NCI-H82 (cell line): ENCODE measurements at places on chromosomes 5 and 9.

GRCh38 chr9:95024097-95024671, 293.3 kb downstream of the FANCC start:
- DNase-seq, result no peak

DNA sequence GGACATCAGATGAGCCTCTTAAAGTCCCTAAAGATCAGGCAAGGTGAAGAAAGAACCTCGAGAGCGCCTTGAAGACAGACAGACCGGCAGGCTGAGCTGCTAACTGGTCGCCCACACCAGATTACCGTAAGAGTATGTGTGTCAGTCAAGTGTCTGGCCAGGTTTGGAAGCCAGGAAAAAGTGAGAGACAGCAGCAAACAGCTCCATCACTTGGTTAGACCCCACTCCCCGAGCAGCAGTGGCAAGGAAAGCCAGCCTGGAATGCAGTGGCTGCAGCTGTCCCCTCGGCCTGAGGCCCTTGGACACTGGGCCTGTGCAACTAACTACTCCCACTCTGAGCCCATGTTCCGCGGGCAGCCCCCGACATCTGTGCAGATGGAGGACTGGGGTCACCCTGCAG, 214.1 kb downstream of the DIRAS2 start:
- DNase-seq, result no peak

GRCh38 chr5:10106806-10107205, 142.9 kb downstream of the ATPSCKMT start:
- no peak for DNase-seq

DNA sequence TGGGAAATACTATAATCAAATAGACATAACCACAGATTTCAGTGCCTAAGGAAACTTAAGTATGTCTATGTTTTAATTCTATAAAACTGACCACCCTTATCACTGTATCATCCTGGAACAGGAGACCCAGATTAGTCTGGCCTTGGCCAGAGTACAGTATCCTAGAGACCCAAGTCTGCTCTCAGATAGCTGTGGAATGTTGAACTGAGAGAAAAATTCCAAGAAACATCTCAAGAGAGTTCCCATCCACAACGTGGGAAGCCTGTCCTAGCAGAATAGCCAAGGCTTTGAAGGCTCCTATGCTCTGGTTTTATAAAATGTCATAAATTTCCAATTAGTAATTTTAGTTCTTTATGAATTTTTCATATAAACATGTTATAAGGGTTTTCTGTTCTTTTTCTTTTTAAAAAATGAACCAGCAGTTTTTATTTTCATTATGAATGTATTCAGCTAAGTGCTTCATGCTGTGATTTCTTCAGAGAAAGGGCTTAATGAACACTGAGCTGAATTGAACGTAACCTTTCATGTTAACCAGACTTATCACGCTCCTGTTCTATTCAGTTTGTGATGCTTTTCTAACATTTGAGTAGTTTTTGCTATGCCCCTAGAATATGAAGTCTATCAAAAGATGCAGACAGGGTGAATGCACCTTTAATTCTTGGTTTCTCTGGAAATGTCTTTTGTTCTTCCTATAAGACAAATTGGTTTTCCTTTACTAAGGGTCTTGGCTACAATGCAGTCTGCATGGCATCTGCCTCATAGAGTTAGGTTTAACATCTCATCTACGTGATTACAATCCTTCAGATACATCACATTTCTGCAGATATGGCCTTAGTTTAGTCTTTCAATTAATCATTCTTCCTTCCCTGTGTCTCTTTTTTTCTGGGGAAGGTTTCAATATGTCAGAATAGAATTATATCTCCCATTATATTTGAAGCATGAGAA, 230.8 kb downstream of the CYLC2 start:
- no peak for DNase-seq

DNA sequence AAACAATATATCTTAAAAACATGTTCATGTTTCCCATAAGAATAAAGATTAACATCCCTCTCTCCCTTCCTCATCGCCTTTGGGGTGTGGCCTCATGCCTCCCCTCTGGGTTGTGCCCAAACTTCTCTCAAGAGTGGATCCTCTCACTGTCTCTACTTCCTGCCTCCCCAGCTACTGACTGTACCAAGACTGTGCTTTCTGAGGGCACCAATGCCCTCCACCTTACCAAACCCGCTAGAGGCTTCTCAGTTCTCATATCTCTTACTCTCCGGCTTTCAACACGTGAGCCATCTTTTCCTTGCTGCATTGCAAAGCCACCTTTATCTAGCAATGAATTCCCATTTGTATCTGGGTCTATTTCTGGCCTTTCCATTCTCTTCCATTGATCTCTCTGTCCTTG, 34.4 kb upstream of the KCNIP1 start:
- DNase-seq, result no peak

GRCh38 chr5:131541071-131541470, 94.0 kb downstream of the RAPGEF6 start:
- DNase-seq, result no peak

DNA sequence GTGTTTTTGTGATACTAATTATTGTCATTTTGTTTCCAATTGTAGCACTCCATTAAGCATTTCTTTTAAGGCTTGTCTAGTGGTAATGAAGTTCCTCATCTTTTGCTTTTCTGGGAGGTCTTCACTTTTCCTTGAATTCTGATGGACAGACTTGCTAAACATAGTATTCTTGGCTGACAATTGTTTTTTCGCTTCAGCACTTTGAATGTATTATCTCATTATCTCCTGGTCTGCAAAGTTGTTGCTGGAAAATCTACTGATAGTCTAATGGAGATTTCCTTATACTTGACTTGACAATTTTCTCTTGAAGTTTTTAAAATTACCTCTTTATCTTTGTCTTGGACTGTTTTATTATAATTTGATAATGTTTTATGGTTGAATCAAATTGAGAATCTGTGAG, 147.5 kb downstream of the FAM174A start:
- no peak for DNase-seq

GRCh38 chr9:109072133-109072692, 47.5 kb downstream of the TMEM245 start:
- no peak for DNase-seq

DNA sequence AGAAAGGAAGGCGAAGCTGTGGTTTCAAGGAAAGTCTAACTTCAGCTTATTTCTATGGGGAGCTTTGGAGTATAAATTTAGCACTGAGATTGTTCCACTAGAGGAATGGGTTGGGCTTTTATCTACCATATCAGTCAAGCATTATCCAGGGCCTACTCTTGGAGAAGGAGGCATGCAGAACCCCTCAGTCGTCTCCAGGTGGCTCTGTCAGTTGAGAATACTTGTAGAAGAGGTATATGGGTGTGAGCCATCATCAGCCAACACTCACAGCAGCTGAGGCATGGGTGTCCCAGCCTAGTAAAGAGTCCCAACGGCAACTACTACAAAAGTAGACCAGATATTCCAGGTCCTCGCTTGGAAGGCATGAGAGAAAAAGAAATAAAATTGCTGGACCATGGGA, 548.5 kb upstream of the GRAMD2B start:
- DNase-seq, result peak; percentile 28

GRCh38 chr5:137095597-137095996, 403.5 kb downstream of the SPOCK1 start:
- no peak for DNase-seq

DNA sequence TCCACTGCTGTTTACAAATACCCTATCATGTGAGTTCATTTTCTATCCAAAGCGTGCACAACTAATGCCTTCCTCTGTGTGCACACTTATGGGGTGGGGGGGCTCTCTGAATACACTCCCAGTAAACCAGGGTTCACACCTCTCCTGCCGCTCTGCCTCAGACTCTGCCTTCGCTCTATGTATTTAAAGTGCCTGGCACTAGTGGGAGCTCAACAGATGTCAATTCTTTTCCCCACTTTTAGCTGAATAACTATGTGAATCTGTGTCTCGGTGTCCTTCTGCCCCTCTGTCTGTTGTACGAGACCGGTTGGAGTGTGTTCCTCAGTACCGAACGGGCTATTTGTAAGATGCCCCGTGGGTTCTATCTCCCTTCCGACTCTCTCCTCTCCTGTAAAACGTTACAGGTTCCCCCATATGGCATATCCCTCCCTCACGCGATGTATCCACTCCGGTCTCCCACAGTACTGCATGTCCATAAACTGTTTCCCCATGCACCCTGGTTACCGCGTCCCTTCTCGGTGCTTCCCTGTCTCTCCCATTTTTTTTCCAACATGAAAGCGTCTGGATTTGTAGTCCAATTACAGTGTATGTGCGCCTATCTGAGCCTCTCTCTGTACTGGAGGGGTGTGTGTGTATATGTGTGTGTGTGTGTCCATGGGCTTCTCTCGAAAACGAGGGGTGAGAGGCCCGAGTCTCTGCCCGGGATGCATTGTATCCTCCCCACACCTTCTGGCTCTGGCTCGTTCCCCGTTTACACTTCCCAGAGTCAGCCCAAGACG, 1.6 kb downstream of the ELL2 start:
- DNase-seq, result peak; percentile 16

GRCh38 chr5:145791866-145792265, 43.3 kb downstream of the PRELID2 start:
- DNase-seq, result no peak

DNA sequence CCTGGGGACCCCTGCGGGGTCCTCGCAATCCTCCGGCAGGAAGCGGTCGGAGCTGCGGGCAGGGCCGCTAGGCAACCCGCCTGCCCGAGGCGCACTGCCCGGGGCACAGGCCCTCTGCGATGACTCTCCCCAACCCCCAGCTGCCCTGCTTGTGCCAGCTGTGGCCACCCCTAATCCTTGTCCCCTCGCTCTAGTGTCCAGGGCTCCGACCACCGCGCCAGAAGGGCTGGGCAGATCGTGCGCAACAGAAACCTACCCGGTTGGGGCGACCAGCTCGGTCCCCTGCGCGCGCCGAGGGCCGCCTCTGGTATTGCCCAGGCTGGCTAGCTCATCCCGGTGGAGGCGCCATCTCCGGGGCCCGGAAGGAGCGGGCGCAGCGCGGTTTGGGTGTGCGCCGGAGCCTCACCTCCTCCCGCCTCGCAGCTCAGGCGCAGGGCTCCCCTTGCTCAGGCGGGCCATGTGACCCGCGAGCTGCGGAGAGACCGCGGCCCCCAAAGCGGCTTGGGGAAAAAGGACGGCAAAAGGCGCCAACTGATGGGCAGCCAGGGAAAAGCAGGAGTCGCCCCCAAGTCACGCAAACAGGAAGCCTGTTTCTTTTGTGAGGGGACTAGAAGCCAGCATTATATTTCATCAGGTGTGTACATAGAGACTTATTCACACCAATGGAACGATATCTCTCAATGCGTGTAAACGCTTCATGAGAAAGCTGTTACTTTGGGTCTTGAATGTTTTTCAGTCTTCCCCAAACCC, 46.8 kb upstream of the RNF20 start:
- peak; percentile 11 for DNase-seq

DNA sequence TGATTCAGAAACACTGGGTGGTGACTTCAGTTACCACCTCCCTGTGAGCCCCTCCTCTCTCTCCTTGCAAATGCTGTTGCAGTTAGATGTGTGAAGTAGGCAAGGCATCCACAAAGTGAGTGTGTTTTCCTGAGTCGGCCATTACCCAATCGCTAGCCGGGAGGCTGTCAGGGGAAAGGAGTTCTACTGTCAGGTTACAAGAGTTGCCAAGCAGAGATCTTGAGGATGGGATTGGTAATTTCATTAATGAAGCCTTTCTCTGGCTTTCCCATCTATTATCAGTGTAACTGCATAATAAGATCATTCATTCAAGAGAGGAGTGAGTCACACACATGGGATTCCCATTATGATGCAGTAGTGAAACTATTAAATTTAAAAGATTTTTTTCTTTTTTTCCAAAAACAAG, 106.9 kb downstream of the GLDC start:
- no peak for DNase-seq

DNA sequence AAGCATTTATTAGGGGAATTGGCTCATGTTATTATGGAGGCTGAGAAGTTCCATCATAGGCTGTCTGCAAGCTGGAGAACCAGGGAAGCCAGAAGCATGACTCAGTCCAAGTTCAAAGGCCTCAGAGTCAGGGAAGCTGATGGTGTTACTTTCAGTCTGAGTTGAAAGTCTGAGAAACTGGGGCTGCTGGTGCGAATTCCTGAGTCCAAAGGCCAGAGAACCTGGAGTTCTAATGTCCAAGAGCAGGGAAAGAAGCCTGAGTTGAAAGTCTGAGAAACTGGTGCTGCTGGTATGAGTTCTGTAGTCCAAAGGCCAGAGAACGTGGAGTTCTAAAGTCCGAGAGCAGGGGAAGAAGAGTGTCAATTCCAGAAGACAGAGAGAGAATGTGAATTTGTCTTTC, 641.1 kb downstream of the ISL1 start:
- no peak for DNase-seq
